ENCODE measurements at places on chromosomes 4 and X.
A peak's percentile ranks its signal among the peaks of the same experiment; 100 is the strongest.

DNA sequence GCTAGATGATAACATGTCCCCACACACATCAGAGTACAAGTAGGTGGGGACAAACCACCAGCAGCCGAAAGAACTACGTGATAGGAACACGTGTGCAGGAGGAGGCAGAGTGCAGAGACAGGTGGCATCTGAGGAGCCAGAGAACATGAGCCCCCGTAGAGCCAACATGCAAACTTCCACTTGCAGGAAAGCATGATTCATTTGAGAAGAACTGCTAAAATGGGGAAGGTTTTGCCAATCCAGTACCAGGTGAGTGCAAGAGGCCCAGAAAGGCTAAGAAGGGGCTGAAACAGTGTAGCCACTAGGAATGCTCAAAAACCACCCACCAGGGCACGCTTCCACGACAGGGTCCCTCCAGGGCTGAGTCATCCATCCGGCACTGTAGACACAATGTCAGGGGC, 149.8 kb upstream of the TENM3 start:
- peak; percentile 3 for DNase-seq

- no peak for DNase-seq
Measured at GRCh38 chr4:85391589-85392410, 83.2 kb upstream of the ARHGAP24 start.

DNA sequence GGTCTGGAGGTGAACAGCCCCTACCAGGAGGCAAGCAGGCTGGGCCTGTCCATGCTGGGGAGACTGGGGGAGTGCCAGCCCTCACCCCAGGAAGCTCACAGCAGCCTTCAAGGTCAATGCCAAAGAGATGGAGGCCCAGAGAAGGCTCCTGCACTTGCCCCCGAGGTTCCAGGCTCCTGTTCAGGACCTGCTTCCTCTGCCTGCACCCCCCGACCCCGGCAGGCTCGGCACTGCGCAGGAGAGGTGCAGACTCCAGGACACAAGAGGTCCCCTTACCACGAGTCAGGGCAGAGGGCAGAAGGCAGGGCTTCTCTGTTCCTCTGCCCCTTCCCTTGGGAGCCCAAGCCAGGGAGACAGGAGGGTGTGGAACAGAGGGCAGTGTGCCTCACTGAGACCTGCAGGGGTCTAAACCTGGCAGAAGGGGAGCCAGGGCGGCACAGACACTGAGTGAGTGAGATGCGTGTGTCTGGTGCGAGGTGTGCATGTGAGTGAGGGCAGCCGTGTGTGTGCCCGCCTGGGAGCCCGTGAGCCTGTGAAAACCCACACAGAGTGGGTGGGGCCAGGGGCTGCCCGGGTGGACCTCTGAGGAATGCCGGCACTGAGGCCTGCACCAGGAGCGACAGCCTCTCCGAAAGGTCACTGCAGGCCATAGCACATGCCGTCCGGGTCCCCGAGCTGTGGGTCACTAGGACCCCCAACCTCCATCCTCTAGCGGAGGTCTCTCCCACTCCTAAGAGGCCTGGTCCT, 30.7 kb upstream of the FGFR3 start:
- no peak for DNase-seq

DNA sequence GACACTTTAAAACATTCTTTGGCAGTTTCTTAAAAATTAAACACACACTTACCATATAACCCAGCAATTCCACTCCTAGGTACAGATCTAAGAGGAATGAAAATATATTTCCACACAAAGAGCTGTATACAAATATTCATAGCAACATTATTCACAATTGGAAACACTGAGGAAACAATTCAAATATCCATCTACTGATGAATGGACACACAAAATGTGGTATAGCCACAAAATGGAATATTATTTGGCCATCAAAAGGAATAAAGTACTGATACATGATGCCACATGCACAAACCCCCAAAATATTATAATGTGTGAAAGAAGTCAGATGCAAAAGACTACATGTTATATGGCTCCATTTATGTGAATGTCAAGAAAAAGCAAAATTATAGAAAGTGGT, 70.9 kb downstream of the HS6ST2 start:
- no peak for DNase-seq

DNA sequence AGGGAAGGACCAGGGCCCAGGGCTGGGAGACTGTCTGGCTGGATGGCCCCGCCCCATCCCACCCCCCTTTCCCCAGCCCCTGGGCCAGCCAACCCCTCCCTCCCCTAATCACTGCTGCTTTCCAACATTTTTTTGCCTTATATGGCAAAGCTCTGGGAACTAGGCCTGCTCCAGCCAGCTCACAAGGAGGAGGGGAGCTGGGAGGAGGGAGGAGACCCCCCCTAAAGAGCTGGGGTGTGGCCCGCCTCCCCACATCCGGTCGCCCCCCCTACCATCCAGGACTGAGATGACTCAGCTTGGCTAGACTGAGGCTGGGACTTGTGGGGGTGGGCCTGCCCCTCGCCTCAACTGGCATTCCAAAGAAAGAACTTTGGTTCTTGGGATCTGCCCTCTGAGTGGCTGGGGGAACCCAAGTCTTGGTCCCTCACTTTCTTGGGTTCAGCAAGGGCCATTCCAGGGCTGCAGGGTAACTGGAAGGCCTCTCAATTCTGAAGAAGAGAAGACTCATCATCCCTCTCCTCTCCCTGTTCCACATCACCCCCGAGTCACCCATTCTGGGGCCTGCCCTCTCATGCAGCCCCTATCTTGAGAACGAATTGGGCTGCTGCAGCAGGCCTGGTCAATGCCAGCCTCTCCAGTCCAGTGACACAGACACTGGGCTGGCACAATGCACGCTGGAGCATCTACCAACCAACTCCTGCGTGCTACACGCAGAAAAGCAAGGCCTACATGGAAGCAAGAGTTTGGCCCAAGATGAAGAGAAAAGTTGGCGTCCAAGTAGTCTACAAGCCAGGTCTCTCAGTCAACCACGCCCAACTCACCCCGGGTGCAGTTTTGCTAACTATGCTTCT, 4.8 kb downstream of the FLNA start:
- peak; percentile 94 for DNase-seq

GRCh38 chr4:182083671-182084410, 159.4 kb upstream of the TENM3 start:
- no peak for DNase-seq

DNA sequence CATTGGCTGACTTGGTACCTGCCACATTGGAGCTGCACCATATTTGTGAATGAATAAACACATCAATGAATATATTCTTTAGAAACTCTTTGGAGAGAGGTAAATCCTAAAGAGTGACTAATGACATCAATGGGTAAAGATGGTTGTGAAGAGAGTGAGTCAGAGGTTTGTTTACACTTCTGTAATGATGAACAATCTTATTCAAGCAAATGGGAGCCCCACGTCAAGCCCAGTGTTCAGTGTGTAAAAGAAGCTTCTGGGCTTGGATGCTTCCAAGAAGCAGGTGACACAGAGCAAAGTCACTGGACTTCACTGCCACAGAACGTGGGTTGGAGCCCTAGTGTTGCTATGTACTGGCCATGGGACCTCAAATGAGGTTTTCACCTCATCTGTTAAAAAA, 319.0 kb downstream of the STK32B start:
- no peak for DNase-seq

- no peak for DNase-seq
Measured at GRCh38 chr4:34723605-34724004, 1520.7 kb downstream of the ARAP2 start.

DNA sequence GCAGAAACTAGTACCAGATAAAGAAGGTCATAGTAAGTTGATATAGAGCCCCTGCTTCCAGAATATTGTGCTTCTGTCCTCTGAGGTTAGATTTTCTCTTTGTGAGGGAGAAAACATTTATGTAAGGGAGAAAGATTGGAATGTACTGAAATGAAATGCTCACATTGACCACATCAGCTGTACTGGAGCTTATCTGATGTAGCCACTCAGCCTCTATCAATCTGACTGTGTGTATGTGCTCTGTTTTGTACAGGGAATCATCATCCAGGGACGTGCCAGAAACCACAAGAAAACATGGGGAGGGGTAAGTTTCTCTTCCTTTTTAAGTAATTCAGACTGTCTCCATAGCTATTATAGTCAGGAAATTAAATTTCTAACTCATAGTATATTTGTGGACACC, 56.8 kb downstream of the PRRG1 start:
- no peak for DNase-seq

- DNase-seq, result no peak
Measured at GRCh38 chr4:148770848-148771247, 328.6 kb upstream of the NR3C2 start.

DNA sequence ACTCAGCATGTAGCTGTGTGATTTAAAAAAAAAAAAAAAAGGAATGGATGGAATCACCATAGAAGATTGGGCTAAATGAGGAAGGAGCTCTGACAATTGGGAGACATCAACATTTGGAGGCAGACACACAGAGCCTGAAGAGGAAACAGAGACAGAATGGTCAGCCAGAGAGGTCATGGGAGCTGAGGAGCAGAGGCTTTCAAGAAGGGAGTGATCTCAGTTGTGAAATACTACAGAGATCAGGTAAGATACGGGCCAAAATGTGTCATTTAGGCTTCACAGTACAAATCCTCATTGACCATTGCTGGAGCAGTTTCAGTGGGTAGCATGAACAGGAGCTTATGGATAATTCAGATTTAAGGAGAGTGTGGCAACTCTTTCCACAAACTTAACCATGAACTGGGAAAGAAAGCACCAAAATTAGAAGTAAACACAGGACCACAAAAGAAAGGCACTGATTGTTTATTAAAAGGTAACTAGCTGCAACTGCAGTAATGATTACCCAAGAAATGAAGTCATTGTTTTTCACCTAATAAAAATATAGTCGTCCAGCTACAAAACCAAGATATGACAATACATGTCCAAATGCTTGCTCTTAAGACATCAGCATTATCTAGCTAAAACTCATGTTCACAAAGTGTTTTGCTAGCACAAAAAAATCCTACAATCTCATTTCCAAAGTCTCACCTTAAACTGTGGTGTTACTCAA, 203.2 kb downstream of the DHX15 start:
- no peak for DNase-seq

GRCh38 chrX:131735127-131735526, 191.3 kb downstream of the OR13H1 start:
- DNase-seq, result no peak
